MV-4-11 (cell line): ENCODE measurements at places on chromosomes 13 and 19.

- DNase-seq = no peak
Measured at GRCh38 chr13:107845911-107846310, 369.4 kb downstream of the LIG4 start.

DNA sequence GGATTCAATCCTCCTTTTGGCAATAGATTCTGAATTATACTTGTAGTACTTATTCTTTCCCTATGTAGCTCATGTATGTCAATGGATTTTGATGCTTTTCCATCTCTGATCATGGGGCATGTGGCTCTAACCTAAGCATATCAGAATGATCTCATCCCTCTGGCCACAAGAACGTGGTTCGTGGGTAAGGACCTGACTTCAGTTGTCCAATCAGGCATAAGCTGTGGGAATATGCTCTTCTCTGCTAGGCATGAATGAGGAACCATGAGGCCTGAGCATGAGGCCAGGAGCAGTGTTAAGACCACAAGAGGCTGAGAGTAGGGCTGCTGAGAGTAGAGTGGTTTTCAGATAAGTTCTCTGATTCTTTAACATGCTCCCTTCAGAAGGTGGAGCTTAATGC, 292.4 kb upstream of the TSHZ3 start:
- peak; percentile 36 for DNase-seq

GRCh38 chr13:104571161-104571892, 1505.1 kb upstream of the SLC10A2 start:
- peak; percentile 23 for DNase-seq

DNA sequence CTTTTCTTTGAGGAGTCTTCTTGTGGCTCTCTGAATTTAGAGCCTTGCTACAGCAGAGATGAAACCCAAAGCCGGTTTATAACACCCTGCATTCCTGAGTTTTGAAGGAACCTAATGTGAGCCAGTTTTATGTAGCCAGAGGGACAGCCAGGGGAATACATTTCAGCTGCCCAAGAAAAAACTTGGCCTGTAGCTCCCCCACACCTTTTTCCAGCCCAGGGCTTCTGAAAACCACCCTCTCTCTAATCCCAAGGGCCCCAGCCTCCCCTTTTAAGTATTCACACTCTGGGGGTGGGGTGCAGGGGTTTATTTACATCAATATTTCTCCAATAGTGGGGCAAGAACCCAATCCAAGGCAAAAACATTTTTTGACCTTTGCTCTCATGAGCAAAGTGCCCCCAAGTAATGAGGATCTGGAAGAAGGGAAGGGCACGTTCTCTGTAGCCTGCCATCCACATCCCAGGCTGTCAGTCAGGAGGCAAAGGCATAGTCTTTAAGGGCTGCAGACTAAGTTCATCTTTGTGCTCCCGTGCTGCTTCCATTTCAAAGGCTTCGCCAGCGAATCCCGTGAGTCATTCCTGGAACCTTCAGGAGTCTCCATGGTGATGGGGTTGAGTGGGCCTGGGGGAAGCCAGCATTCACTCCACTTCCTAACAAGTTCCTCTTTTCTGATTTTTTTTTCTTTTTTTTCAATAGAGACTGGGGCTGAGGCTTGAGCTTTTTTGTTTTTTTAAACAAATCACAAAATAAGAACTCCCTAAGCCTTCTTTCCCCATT, 33.2 kb upstream of the MEDAG start:
- peak; percentile 67 for DNase-seq

DNA sequence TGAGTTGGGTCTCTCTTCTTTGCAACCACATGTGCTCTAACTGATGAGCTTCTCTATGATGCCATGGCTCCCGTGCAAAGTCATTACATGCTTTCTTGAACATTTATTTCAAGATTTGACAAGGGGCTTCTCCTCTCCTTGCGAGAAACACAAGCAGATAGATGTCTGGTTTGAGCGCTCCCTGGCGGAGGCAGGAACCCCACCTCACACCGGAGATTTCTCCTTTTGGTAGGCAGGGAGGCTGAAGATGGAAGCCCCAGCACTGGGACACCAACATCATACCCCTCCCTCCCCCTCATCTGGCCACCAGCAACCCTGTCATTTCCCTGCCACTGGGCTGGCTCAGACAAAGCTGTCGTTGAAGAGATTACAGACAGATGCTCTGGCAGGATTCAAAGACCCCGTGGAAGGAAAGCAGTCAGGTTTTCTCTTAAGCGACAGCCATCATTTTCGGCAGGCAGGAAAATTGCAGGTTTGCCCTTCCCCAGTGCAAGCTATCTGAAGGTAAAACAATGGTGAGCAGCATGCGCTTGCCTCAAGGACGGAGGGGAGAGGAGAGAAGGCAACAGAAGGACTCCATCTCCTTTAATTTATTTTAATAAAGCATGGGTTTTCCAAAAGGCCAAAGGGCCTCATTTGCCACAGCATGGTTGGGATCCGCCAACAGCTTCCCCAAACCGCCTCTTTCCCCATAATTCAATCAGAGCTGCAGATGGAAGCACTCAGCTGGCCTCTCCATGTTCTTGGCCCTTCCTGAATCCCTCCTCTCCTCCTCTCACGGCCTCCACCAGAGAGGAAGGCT, 344.1 kb upstream of the TSHZ3 start:
- DNase-seq = no peak

GRCh38 chr19:21440321-21440720, 43.4 kb downstream of the ZNF493 start:
- no peak for DNase-seq

DNA sequence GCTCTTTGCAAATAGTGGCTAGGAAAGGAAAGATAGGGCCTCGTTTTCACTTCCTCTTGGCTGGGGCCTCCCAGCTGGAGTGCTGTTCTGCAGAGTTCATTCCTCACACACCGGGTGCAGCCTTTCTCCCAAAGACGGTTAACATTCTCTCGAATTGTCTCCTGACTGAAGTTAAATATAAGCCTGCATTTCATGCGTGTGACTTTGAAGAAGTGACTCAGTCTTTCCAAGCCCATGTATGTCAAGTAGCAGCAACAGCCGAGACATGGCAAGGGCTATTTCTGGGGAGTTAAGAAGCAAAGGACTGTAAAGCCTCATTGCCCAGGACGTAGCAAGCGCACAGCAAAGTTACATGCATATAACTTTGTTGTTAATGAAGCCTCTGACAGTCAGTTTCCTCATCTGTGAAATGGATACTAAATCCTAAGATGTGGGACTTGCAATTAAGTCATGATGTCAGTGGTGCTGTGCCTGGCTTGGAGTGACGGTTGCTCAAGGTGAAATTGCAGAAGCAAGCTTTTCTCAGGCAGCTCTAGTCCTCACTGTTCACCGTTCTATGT, 502.4 kb downstream of the MYO16 start:
- DNase-seq = peak; percentile 99

GRCh38 chr13:23541221-23541824, 28.9 kb upstream of the TNFRSF19 start:
- DNase-seq = no peak

DNA sequence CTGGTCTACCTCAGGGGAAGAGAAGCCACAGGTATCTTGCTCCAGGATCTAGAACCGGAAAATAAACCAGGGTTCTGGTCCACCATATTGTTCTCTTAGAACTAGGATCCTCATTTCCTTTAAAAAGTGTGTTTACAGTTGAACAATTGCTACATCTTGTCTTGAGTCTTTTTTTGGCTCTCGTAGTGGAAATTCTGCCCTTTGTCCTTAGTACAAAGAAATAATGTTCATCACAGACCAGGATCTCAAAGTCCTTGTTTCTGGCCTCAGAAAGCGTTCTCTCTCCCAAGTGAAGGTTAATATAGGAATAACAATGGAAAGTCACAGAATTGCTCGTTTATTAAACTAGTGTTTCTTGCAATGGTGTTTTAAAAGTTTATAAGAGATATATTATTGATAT, 20.8 kb downstream of the KLF2 start:
- no peak for DNase-seq

DNA sequence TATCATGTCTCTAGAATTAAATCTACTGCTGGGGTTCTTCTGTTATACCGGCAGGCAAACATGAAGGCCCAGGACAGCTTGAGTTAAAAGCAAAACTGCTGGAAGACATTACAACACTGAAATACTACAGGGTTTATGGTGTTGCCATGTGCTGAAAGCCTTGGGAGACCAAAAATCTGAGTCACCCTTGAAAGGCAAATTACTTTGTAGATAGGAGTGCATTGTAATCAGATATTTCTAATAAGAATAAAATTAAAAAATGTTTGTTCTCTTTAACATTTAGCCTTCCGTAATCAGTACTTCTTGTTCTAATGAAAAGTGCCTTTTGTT, 181.3 kb downstream of the PCDH9 start:
- DNase-seq = no peak

DNA sequence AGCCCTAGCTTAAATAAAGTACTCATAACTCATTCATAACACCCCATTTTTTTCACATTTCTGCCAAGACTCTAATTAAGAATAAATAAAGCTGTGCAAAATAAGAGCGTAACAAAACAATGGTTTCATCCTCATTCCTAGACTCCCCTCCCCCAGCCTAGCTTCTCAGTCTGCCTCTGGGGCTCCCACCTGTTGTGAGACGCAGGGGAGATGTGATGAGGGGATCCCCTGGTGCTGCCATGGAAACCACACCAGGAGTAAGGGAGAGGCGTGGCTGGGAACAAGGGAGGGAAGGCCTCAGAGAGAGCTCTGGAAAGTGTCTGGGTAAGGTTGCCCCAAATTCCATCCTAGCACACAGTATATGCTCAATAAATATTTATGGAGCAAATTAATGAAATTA, 93.3 kb upstream of the USP29 start:
- no peak for DNase-seq

GRCh38 chr19:941292-942132, 15.7 kb downstream of the ARID3A start:
- no peak for DNase-seq

DNA sequence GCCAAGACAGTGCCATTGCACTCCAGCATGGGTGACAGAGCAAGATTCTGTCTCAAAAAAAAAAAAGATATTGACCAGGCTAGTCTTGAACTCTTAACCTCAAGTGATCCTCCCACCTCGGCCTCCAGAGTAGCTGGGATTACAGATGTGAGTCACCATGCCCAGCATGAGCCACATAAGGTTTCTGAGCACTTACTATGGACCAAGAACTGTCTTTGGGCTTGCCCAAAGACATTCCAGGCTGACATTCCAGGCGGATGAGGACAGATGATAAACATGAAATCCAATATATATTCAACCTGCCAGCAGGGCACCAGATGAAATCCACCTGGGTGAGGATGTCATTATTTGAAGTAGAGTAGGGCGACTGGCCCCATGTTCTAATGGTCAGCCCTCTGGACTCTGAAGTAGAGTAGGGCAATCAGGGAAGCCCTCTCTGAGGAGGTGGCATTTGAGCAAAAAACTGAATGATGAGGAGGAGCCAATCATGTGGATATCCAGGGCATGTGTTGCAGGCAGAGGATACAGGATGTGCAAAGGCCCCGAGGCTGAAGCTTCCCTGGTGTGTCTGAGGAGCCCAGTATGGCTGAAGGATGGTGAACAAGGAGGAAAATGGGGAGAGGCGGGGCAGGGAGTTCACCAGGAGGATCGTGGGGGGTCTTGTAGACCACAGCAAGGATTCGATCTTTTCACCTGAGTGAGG, 4.0 kb downstream of the C19orf38 start:
- peak; percentile 57 for DNase-seq

DNA sequence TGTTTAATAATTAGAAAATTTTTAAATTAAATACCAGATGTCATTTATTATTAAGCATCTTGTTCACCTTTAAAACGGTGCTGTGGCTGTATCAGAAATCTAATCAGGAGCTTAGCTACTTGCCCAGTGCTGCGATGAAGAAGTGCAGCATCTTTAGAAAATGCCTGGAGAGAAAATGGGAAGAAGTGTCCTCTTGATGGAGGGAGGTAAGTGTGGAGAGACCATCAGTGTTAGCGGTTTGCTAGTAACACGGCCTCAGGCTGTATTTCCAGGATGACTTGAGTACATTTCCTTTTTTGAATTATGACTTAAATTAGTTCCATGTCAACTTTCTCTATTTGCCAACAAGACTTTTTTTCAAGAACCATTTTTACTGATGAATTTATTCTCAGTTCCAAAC, 74.1 kb downstream of the SHISA2 start:
- DNase-seq = no peak

DNA sequence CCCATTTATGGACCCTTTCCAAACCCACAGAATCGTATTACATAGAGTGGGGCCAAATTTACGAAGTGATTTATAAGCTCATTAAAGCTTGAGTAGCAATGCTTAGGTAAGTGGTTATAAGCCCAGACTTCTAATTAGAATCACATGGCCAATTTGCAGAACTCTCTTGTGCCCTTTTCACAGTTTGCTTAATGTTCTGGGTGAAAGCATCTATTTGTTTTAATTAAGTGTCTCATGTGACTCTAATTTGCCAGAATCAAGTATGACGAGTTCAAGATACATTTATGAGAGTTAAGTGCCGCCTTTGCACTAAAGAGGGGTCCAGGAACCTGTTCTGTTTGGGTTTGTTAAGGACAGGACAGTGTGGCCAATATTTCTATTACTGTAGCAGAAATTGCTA, 46.0 kb upstream of the ZNF681 start:
- no peak for DNase-seq

- peak; percentile 75 for DNase-seq
Measured at GRCh38 chr19:55297267-55297666, 13.5 kb downstream of the BRSK1 start.

DNA sequence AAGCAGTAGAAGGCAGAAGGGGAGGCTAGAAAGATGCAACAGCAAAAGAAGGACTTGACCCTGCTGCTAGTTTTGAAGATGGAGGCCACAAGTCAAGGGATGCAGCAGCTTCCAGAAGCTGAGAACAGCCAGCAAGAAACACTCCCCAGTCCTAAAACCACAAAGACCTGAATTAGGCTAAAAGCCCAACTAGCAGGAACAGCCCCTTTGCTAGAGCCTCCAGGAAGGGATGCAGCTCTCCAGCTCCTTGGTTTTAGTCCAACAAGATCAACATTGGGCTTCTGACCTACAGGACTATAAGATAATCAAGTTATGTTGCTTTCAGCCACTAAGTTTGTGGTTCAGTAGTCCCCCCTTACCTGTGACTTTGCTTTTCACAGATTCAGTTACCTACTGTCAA, 10.5 kb upstream of the LATS2 start:
- DNase-seq = no peak

DNA sequence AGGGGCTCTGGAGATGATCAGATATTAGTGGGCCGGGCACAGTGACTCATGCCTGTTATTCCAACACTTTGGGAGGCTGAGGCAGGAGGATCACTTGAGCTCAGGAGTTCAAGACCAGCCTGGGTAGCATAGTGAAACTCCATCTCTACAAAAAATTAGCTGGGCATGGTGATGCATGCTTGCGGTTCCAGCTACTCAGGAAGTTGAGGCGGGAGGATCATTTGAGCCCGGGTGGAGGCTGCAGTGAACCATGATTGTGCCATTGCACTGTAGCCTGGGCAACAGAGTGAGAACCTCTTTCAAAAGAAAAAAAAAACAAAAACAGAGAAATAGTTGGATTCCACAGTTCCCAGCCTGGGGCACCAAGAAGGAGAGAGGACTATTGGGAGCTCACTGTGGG, 17.9 kb upstream of the SHFL start:
- DNase-seq = peak; percentile 76
